Stimulated activated CD4-positive, alpha-beta T cell treated with anti-CD3 and anti-CD28 coated beads, Interleukin-1b, Interleukin-23, amount 100 ng/mL, for 1 hour (primary cell): ENCODE measurements at places on chromosomes 13 and 19.

GRCh38 chr13:114285166-114285808 is 3.9 kb downstream of the UPF3A start:
- no peak for DNase-seq

DNA sequence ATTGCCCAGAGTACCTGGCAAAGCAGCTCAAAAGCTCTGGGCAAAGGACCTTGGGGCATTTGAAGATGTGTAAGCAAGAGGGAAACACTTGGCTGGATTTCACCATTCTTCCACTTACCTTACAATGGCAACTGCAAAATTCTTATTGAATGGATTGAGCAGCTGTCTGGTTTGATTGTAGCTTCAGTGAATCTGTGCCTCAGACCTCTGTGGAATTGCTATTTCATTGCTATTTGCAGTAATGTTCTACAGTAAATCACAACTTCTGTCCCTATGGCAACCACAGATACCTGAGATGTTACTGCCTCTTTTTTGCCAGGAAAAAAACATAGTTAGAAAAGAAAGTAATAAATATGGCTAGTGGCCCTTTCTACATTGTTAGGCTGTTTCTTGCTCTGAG is 519.5 kb downstream of the SUCLA2 start:
- DNase-seq = no peak

GRCh38 chr13:98416408-98416807 is 160.5 kb downstream of the STK24 start:
- DNase-seq = no peak

DNA sequence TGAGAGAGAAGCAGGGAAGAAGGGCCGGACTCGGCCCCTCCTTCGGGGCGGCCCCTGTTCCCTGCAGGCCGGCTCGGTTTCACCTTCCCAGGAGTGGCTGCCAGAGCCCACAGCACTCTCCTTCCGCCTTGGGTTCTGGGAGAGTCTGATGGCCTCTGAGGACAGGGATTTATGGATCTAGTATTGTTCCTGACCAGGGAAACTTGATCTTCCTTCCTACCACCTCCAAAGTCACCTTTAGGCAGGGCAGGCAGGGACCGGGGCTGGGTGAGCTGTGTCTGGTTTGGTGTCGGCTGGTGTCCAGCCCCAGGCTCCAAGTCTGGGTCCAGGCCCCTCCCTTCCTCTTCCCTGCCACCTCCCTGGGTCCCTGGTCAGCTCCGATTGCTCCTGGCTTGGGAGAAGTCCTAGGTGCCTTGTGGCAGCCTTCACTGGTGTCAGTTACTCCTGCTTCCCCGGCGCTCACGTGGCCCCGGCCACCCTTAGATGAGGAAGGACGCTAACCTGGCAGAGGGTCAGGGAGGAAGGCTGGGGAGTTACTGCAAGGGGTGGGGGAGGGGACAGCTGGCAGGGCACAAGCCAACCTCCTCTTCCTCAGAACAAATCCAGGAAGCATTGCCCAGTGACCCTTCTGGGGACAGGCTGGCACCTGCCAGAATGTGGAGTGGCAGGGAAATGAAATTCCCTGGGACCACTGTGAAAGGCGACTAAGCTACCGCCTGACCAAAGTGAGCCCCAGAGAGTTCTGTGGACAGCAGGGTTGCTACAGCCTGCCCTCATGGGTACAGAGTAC is 18.8 kb downstream of the RFX1 start:
- no peak for DNase-seq

GRCh38 chr13:76043874-76044273 is 407.7 kb downstream of the LMO7 start:
- no peak for DNase-seq

DNA sequence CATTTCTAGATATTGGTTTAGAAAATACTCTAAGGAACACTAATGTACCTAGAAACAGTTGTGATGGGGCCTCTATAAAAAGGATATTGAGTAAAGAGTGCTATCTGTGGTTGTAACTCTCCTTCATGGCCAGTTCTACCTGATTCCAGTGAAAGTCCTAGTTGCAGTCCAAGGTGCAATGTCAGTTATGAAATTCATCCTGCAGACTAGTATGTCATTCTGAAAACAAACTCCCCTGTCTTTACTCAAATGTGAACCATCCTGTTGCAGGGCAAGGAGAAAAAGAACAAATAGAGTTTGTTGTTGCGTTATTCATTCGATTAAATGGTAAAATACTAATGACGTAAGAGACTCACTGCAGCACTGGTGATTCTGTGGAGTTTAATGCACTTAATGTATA is 18.3 kb upstream of the N4BP2L1 start:
- DNase-seq = no peak

- no peak for DNase-seq
Observed at GRCh38 chr13:76764429-76764828, 121.8 kb downstream of the KCTD12 start.

DNA sequence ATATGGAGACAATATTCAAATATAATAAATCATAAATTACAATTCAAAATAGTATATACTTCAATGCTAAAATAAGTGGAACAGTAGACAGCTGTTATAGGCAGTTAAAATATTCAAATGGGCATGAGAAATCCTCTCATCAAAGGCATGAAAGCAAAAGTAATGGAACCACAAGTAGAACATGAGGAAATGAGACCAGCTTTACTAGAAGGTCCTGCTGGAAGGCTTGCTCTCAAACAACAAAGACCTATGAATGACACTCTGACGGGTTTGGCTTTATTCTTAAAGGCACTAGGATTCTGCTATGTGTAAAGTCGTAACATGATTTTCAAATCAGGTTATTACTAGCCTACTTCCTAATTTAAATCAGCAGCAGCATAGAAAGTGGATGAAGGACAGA is 148.1 kb downstream of the VWA8 start:
- DNase-seq = no peak

DNA sequence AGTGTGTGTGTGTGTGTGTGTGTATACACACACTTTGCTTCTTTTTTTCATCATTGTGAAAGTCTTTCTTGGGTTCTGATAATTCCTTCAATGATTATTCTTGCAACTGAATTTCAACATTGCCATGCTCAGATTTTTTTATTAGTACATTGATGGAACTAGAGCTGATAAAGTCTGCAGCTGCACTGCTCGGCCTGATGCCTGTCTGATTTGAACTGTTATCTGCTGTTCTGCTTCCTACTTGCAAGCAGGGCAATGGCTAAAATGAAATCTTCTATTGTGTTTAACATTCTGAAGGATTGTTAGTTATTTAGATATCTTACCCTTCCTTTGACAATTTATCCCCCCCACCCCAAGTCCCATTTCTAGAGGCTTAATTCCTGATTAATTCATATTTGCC is 61.3 kb downstream of the OLFM4 start:
- DNase-seq = no peak
